ENCODE measurements at places on chromosomes 2 and 18.

- no peak for DNase-seq
Observed at GRCh38 chr18:24015639-24016631, 1.4 kb downstream of the TTC39C start.

GRCh38 chr2:15693382-15693781, 101.7 kb downstream of the DDX1 start:
- DNase-seq, result no peak

GRCh38 chr2:129396980-129397599, 582.4 kb upstream of the RAB6C start:
- no peak for DNase-seq

GRCh38 chr18:51110073-51110797, 80.2 kb downstream of the SMAD4 start:
- peak; percentile 48 for DNase-seq

DNA sequence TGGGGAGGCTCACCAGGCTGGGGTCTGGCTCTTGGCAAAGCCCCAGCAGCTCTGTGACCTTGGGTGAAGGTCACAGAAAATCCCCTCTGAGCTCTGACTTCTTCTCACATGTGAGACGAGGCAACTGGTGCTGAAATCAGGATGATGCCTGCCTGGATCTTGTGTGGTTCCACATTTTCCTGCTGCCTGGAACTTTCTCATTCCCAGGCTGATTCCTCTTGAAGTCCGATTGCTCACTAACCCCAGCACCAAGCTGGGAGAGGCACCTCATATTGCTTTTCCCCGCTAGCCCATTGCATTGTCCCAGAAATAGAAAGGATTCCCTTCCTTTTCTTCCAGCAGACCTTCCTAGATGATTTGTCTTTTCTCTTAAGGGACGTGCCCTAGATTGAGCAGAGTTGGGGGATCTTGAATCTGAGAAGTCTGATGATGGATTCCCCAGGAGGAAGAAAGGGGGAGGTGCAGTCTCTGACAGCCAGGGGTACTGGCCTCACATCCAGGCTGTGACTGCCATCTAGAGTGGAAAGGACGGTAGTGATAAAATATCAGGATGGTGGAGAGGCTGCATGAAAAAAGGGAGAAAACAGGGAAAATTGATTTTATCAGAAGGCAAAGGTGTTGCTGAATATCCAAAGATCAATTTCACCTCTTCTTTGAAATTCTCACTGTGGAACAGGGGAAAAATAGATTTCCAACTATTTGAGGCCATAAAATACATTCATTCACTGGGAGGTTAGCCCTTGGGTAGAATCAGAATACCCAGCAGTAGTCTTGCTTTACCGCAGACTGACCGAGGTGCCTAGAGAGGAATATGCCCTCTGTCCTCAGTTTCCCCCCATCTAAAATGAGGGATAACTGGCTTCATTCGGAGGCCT, 96.3 kb downstream of the FAM210A start:
- DNase-seq, result peak; percentile 77

- no peak for DNase-seq
Observed at GRCh38 chr18:59382383-59382782, 23.3 kb upstream of the LMAN1 start.

- no peak for DNase-seq
Observed at GRCh38 chr18:59180150-59180845, 39.7 kb upstream of the GRP start.

GRCh38 chr2:142180820-142181533, 50.2 kb upstream of the LRP1B start:
- DNase-seq, result no peak

GRCh38 chr2:20313659-20314058, 37.0 kb downstream of the PUM2 start:
- DNase-seq, result no peak

DNA sequence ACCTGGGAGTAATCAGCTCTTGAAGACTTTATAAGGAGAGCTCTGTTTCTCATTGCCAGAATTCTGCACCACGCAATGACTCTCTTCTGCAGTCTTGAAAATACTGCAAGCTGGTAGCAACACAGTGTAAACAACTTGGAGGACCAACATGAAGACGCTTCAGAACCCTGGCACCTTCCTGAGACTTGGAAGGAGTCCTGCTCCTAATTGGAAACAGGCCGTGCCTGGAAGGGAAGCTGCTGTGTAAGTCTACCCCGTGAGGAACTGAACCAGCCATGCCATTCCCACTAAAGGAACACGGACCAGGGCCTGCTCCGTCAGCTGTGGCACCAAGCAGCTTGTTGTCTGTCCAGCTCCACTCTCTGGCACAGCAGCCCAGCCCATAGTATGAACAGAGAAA, 171.1 kb downstream of the PAX3 start:
- DNase-seq, result no peak

DNA sequence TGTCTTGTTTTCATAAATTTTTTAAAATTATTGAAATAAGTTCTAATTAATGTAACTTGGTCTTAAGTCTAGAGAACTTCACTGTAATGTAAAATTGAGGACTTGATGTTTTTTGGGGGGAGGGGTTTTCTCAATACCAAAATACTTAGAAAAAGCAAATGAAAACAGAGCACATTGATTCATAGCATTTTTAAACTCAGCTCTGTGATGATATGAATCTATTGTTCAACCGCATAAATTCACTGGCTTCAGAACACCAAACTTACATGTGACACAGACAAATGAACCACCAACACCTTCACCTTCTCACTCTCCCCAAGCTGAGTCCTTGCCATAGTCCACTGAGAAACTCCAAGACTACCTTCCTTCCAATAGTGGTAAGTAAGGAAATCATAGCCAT, 108.2 kb downstream of the ZNF521 start:
- no peak for DNase-seq

- DNase-seq, result no peak
Observed at GRCh38 chr2:120594856-120595685, 140.6 kb upstream of the GLI2 start.
